Activated T-cell treated with anti-CD3 and anti-CD28 coated beads for 48 hours (primary cell): ENCODE measurements at places on chromosomes 4 and X.

- DNase-seq, result no peak
Measured at GRCh38 chr4:119932277-119932676, 134.4 kb downstream of the MAD2L1 start.

DNA sequence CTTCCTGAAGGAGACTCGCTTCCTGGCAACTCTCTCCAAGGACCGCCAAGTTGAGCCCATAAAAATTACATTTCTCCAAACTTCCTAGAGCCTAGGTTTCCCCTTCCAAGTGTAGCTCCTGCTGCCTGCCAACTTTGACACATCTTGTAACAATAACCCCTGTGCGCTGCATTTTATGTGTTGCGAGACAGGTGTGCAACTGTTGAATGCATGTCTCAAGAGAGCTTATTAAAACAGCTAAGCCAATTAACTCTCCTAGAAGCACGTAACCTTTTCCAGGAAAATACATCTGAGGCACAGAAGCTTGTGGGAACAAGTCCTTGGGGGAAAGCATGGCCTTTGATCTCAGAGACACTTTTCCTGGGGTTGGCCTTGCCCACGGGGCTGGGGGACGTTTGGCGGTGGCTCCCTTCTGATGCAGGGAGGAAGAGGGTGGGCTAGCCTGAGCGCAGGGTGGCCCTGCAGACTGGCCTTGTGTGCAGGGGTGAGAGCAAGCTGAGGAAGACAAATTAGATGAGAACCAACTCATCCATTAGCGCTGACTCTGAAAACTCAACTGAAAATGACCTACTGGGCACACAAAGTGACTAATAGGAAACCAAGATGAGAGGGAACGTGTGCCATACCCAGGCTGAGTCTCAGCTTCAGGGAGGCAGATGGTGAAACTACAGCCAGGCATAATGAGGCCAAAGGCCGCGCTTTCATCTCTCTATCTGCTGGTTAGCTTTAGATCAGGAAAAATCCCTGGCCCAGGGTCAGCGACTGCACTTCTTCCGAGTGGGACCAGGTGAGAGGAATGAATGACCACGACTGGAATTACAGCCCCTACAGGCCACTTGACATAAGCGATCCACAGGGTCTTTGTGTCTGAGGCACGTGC is 75.3 kb downstream of the ENPP6 start:
- no peak for DNase-seq

GRCh38 chrX:123884809-123885408 is 25.1 kb downstream of the XIAP start:
- DNase-seq, result no peak

DNA sequence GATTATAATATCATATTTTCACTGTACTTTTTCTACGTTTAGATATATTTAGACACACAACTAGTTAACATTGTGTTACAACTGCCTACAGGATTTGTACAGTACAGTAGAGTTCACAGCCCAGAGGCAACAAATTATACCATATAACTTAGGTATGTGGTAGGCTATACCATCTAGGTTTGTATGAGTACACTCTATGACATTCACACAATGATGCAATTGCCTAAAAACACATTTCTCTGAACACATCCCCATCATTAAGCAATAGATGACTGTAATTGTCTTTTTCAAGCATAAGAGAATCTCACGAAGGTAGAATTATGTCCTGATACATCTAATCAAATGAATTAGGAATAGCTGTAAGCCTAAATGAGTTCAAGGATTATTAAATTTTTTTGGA is 12.3 kb upstream of the TIGD2 start:
- no peak for DNase-seq

- no peak for DNase-seq
Measured at GRCh38 chr4:173699841-173700475, 169.9 kb upstream of the HAND2 start.

- DNase-seq, result no peak
Measured at GRCh38 chr4:80307774-80308465, 27.6 kb upstream of the CFAP299 start.

DNA sequence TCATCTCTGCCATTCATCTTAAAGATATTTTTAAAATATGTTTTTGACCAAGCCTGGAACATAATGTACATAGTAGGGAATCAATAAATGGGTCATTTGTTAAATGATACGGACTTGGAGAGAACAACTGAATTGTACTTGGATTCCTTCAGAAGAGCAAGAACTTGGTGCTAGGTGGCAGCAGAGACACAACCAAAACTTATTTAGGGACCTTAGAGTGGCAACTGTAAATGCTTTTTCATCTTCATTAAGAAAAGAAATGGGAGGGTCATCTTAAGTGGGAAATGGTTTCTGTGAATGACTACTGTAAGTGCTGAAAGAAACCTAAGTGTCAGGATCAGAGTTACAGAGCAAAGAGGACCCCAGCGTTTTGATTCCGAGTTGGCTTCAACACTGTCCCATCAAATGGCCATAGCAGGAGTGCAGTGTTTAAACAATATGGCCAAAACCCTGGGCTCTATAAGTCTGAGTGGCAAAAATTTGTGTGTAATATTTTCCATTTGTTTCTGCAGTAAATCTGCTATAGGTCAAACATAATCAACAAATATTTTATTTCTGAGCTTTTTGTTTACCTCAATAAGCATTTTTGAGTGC is 213.6 kb downstream of the PALLD start:
- DNase-seq, result no peak
